ENCODE measurements at places on chromosomes 2 and 18.

DNA sequence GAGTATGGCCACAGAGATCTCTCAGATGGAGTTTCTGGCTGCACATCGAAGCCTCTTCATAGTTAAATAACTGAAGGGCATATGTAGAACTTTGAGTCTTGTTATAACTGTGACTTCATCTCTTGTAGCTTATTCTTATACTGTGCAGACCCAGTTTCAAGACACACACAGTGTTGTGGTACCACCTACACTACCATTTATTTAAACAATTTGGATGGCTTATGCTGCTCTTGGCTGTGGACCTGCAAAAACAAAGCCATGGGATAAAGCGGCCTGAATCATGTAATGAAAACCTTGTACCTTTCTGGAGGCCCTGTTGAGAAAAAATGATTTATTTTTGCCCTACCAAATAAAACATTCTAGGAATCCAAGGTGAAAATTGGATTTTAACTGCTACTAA, 262.8 kb upstream of the RASGRP3 start:
- no peak for DNase-seq

GRCh38 chr2:177806025-177806424, 266.6 kb downstream of the PDE11A start:
- no peak for DNase-seq

DNA sequence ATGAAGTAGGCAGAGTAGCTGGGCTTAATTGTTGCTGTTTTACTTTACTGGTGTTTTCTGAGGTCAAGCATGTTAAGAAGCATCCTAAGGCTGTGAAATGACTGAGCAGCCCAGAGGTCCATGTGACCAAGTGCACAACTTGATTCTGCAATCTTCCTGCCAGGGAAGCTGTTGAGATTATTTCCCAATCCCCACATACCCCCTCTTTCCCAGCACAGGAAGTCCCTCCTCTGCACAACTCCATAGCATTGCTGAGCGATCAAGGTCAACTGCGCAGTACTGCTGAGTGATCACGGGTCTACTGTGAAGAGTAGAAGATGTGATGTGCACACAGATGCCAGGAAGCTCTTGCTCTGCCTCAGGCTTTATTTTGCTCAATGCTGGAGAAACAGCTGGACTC, 105.8 kb downstream of the GALNT14 start:
- no peak for DNase-seq

DNA sequence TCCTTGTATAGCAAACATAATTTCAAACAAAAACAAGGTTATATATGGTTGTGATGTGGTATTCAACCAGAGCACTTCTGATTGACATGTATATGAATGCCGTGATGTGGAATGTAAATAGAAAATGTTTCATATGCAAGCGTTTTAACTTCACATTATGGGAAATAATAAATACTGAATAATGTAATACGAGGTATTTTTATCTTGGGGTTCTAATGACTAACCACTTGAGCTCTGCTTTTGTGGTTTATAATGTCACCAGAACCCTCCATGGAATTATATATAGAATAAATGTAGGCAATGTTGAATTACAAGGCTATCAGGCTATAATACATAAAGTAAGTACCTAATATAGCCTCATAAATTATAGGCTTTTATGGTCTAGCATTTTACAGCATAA, 72.4 kb downstream of the ZNF521 start:
- DNase-seq = no peak

- DNase-seq = no peak
These were observed 1.4 kb downstream of the ATIC start for GRCh38 chr2:215313255-215313613.

DNA sequence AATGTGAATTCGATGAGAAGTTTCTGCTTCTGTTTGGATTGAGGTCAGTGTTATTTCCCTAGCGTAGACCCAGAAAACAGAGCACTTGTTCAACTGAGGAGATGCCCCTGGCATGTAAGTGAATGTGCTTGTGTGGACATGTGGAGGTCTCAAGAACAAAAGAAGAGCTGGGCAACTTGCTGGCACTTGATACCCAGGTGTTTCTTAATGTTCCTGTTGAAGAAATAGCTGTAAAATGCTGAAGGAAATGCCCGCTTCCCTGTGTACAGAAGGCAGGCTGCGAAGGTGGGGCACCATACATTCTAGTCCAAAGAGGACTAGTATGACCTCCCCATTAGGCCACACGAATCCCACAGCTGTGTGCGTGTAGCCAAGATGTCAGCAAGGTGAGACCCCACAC, 9.8 kb upstream of the LBH start:
- no peak for DNase-seq

GRCh38 chr2:38528008-38528442, 74.7 kb downstream of the HNRNPLL start:
- DNase-seq = peak; percentile 64

DNA sequence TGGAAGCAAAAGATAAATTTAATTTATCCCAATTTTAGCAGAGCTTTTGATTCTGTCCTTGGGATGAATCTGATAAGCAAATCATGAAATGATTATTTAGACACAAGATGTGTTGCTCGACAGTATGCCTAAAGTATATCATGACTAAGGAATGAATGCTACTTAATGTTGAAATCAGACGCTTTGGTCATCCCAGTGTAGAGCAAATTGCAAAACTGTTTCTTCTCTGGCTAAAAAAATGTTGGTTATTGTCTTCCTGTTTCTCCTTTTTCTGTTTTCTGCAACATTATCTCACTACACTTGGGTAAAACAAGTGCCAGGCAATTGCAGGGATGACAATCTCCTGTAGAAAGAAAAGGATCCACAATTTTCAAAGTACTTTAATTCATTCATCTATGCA, 66.4 kb downstream of the BABAM2 start:
- DNase-seq = no peak

GRCh38 chr2:82485701-82486100, 1973.4 kb downstream of the SUCLG1 start:
- no peak for DNase-seq

GRCh38 chr2:113981404-113982134, 91.7 kb downstream of the ACTR3 start:
- DNase-seq = no peak

- no peak for DNase-seq
These were observed 334.4 kb upstream of the SPRED2 start for GRCh38 chr2:65766768-65767267.

- no peak for DNase-seq
These were observed 32.5 kb downstream of the DOCK10 start for GRCh38 chr2:225009768-225010167.

DNA sequence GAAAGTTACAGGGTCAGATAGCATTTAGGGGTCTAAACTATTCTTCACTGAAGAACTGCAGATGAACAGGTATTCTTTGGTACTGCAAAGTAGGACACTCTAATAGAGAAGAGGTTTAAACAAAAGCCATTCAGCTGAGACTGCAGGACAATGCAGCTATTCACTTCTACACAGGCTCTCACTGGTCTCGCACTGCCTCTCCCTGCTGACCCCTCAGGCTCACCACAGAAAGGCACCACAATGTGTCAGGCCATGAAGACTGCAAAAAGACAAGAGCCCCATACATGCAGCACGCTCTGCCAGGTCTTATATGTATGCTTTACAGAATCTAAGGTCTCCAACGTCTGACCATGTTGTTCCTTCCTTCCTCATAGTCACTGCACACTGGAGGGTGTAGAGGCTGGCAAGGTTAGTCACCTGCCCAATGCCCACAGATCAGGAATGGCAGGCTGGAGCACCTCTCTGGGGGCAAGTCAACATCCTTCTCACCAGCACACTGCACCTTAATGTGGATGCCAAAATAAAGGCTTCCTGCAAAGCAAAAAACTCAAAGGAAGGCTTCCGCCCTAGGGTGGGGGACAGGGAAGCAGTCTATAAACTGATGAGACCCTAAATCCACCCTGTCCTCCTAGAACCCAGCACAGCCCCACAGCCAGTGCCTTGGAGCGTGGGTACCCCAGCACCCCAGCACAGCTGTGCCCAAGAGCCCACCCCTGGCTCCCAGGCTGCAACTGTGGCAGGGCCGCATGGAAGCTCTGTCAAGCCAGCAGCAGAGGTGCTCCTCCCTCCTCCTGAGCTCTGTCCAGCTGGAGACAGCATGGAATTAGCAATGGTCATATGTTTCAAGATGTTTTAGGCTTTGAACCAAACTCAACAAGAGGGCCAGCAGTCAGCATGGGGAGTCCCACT, 10.7 kb upstream of the RNU4ATAC start:
- DNase-seq = no peak
